ENCODE measurements at places on chromosomes 2 and 18. TPM values are rescaled to one million over a fixed set of nuclear protein-coding genes. Genes with fewer than 3 reads are reported as not detected.

DNA sequence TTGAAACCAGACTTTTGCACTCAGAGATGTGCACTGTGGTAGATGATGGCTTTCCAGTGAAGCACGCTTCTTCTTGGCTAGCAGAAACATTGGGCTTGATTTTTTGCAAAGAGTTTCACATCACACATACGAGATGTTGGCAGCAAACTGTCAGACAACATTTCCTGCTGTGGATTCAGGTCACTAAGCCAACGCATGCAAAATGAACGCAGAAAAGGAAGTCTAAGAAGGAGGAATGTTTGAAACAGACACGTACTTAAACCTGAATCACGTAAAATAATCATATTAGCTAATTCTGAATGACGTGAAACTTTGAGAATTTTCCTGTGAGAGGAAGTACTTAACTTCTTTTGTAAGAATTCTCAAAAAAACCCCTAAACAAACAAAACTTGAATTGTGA, 88.1 kb downstream of the EPB41L3 start:
- no peak for DNase-seq

DNA sequence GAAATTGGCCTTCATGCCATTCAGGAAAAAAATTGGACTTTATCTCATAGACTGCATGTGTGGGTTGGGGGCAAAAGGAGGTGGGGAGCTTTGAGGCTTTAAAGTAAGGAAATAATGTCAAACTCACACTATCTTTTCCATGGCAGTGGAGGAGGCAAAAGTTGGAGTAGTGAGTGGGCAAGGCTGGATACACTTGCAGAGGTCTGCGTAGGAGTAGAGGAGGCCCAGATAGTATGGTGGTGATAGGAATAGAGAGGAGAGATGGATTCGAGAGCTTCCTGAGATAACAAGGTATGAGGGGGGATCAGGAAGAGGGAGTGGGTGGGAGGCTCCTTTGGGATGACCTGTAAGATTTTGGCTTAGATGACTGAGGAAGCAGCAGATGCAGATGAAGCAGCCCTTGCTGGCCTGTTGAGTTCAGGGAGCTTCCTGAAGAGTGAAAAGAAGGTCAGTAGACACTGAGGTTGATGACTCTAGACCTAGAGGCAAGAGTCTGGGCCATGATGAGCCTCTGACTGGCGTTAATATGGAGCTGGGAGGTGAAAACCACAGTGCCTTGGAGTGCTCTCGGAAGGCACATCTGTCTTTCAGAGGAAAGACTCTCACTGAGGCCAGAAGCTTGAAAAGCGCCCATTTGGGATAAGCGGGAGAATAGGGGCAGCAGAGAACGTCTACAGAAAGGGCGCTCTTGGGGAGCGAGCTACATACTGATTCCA, 5.8 kb downstream of the UNC50 start:
- DNase-seq, result no peak

- no peak for DNase-seq
Measured at GRCh38 chr2:74735009-74735408, 81.0 kb downstream of the SEMA4F start.

- no peak for DNase-seq
Measured at GRCh38 chr2:241560162-241560882, 1.8 kb downstream of the BOK start.

DNA sequence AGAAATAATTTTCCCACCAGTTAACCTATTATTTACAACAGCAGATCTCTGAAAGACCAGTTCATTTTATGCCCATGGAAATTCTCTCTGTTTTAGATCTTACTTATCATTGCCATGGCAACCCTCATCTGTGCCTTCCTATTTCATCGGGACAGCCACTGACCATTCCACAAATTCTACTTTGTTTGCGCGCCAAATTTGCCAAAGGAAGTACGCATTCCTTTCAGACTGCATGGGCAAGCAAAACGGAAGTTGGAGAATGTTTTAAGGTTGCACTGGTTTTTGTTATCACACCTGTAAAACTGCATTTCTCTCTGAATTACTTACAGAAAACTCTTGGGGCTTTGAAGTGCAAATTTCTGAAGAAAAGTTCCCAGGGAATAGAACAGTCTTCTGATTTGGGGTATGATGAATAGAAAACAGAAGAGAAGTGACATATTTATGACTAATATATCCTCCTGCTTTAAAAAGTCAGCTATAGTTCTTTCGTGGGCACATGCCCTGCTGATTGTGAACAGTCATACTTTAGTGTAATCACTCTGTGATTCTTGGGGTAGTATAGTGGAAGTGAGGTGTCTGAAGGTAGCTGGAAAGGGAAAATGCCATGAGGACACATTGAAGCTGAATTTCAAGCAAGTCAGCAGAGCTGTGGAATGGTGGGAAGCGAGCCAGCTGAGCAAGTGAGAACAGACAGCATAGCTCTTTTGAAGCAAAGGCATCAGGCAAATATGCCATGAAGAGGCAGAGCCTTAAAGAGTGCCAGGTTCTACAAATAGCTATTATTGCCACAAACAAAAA, 20.9 kb downstream of the NETO1 start:
- no peak for DNase-seq

DNA sequence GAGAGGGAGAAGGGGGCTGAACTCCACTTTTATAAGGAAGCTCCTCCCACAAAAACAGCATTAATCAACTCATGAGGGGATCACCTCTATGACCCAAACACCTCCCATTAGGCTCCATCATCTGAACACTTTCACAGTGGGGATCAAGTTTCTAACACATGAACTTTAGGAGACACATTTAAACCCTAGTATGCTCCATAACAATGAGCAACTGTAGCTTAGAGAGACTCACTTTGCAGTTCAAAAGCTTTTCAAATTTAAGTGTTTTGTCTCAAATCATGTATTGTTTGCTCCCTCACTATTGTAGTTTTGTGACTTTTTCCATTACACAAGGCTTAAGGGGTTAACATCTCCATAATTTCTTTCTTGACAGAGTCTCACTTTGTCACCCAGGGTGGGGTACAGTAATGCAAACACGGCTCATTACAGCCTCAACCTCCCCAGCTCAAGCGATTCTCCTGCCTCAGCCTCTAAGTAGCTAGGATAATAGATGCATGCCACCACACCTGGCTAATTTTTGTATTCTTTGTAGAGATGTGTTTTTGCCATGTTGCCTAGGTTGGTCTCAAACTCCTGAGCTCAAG, 352.7 kb upstream of the CDH20 start:
- no peak for DNase-seq

DNA sequence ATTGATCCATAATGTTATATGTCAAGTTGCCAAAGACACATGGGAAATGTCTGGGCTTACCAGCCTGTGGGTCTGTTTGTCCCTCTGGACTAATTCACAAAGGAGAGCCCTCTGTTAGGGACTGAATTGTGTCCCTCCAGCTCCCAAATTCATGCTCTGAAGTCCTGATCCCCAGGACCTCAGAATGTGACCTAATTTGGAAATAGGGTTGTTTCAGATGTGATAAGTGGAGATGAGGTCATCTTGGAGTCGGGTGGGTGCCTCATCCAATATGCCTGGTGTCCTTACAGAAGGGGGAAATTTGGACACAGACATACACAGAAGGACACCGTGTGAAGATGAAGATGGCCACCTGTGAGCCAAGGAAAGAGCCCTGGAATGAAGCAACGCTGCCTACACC, 41.4 kb upstream of the ROCK2 start:
- no peak for DNase-seq

- no peak for DNase-seq
Measured at GRCh38 chr2:46325182-46325928, 28.1 kb downstream of the EPAS1 start.

DNA sequence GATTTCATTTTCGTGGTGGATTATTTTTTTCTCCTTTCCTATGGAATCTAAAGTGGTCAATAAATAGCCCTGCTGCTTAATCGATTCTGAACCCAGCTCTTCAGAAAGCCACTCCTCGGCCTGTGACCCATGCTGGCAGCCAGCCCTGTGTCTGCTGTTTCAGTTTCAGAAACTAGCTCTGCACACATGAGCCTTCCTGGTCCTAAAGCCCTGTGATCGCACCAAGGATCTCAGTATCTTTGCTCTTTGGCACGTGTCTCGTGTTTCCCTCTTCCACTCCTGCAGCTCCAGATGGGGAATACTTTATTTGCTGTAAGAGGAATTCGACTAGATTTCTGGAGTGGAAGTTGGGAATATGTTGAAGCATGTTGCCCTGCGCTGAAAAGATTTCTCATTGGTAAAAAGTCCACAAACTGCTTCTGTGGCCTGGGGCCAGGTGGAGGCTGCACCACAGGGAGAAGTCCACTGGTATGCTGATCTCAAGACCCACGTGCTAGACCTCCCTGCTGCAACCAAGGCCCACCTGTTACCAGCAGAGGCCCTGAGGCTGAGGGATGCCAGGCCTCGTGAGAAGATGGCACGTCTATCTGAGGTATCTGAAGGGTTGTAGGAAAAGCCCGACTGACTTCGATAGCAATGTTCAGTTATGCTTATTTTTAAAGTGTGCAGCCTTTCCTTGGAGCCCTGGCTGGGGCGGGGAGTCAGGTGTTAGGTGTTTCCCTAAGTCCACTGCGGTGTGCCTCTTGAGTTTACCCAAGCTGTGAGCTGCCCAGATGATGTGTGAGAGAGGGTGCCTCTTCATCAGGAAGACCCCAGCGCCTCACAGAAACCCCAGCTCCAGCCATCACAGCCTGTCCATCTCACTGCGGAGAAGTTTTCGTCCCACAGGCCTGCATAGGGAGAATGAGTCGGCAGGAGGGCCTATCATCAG, 33.6 kb upstream of the CELF4 start:
- no peak for DNase-seq

DNA sequence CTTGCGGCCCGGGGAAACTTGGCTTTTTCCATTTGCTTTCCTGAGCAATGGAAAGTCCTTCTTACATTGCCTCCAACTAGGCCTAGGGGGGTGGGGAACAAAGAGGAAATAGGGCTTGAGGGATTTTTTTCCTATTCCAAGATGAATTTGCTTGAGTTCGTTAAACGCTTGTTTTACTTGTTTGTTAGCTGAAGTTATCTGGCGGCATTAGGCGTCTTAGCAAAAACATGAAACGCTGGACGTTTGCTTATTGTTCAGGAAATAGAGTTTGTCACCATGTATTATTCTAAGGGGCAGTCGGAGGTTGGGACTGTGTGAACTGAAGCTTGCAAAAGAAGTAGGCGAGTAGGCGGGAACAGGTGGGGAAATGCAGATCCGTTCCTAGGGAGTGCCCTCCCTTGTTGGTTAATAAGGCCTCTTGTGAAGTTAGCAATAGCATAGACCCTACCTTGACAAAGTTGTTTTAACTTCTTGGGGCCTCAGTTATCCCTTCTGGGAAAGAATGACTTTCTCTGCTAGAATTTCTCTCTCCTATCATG, 1.9 kb downstream of the CABLES1 start:
- DNase-seq, result no peak

- DNase-seq, result no peak
Measured at GRCh38 chr2:215189393-215189792, 51.0 kb upstream of the ABCA12 start.

DNA sequence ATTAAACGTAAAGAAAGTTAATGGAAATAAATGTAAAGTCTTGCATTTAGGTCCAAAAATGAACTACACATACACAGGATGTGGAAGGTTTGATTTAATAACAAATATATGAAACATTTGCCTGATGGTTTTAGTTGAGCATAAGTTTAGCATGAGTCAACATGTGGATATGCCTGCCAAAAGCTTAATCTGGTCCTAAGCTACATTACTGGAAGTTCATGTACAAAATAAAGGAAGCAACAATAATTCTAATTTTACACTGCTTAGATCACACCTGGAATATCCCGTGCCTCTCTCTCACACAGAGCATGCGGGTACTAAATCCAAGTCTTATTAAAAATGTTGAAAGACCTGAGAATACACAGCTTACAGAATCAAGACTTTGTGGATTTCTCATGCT, 276.5 kb upstream of the NRP2 start:
- no peak for DNase-seq

DNA sequence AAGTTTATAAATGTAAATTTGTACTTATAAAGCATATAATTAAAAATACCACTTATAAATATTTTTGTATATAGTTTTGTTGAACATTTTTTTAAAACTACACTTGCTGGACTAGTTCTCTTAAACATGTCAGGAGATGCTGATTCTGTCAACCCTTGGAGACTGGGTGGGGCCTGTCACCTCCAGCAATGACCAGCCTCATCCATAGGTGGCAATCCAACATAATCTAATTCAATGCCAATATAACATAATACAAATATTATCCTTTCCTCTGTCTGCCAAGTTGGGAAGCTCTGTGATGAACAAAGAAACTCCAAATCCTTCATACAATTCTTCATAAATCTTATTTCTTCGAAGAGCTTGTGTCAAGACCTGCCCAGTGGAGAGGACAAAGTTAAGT, 140.4 kb downstream of the RBMS1 start:
- DNase-seq, result no peak

- DNase-seq, result no peak
Measured at GRCh38 chr2:239781454-239781853, 243.7 kb downstream of the NDUFA10 start.

GRCh38 chr18:58668897-58669296, 2.4 kb upstream of the MALT1 start:
- peak; percentile 79 for DNase-seq

DNA sequence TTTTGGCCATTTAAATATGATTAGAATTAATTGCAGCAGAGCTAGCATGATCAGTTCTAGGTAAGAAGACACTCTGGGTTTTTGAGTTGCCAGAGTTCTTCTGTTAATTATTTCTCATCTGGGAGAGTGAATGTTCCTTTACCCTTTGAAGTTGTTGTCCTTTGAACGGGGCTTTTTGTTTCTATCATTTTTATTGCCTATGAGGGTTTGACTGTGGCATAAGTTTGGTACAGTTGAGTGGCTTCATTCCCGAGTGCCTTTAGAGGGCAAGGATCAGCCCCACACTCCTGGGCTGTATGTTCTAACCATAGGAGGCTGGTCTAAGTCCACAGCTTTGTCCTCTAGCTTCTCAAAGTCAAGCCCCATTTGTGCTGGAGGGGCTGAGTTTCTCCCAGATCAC, 804.3 kb downstream of the KCNJ3 start:
- no peak for DNase-seq

- DNase-seq, result no peak
Measured at GRCh38 chr18:44041553-44041952, 639.1 kb upstream of the SETBP1 start.

GRCh38 chr2:179057737-179058136, 7.8 kb upstream of the CCDC141 start:
- no peak for DNase-seq

DNA sequence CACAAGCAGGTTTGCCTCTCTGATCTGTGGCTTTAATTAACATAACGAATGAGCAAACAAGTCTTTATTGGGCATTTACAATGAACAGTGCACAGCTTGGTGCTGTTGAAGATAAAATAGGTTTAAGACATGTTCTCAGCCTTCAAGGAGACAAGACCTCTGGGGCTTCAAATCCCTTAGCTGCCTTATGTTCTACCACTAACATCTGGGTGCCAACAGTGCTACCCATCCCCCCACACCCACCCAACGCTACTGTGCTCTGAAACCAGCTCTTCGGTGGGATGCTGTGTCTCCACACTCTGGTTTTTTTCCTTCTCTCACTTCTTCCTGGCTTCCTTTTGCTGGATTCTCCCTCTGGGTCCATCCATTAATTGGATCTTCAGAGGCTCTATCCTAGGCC, 14.1 kb upstream of the B3GNT2 start:
- DNase-seq, result no peak

The R3HDM1 gene
- 20.3 TPM for total RNA-seq

The PAIP2B gene
- 0.46 TPM for total RNA-seq

The DNAJC5G gene
- total RNA-seq, result not detected

The TRIM54 gene
- total RNA-seq, result not detected

The PRKCE gene
- total RNA-seq, result 3.9 TPM

The PRSS56 gene
- not detected for total RNA-seq

The CD226 gene
- 0.15 TPM for total RNA-seq

The COLEC12 gene
- 0.02 TPM for total RNA-seq

The WIPF1 gene
- total RNA-seq, result not detected

The IL18R1 gene
- not detected for total RNA-seq
